ENCODE measurements at places on chromosomes 5 and 9. TPM values are rescaled to one million over a fixed set of nuclear protein-coding genes. Genes with fewer than 3 reads are reported as not detected.

ZNF608 gene
- not detected for total RNA-seq

DNA sequence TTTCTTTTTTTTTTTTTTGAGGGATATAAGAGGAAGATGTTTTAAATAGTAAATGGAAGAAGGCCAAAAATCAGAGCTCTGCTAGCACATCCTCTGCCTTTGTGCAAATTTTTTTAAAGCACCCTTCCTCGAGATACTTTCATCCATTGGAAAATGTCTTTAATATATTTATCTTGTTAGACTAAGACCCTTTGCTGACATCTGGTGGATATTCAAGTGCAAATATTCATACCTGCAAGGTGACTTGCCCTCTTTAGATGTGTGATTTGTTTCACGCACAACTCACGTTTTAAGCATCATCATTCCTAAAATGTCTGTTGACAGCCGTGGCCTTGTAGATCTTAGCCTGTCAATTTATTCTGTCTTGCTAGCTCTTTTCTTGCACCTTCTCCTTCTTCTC lies 258.5 kb downstream of the AGTPBP1 start:
- no peak for ATAC-seq

GRCh38 chr5:17129093-17129849 lies 88.2 kb upstream of the BASP1 start:
- ATAC-seq = no peak

DNA sequence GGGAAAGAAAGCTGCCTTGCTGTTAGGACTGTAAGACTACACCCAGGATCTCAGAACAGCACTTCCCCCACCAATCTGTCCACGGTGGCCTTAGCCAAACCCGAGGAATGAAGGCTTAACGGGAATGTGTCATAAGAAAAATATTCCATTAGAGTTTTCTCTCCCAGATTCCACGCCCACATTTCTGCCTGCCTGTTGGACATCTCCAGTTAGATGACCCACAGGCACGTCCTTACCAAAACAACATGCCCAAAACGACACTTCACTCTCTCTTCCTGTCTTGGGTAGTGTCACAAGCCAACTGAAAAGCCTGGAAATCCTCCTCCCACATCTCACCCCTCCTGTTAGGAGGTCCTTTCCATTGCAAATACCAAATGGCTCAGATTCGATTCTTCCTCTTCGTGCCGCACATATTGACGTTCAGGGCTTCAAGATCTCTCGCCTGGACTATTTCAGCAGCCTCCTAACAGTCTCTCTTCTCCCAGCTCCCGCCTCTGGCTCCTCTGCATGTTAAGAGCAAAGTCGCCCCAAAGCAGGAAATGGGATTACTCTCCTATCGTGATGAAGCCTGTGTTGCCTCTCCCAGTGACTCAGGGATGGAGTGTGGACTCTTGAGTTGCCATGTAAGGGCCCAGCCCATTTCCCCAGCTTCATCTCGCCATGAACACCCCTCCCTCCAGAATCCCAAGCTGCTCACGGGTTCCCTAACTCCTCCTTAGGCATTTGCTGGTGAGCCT lies 159.3 kb downstream of the NR3C1 start:
- ATAC-seq = no peak

- ATAC-seq = no peak
These were observed 5.3 kb downstream of the SLC1A1 start for GRCh38 chr9:4495537-4495936.

GRCh38 chr9:126802318-126803059 lies 2.4 kb upstream of the ZBTB43 start:
- ATAC-seq = no peak

DNA sequence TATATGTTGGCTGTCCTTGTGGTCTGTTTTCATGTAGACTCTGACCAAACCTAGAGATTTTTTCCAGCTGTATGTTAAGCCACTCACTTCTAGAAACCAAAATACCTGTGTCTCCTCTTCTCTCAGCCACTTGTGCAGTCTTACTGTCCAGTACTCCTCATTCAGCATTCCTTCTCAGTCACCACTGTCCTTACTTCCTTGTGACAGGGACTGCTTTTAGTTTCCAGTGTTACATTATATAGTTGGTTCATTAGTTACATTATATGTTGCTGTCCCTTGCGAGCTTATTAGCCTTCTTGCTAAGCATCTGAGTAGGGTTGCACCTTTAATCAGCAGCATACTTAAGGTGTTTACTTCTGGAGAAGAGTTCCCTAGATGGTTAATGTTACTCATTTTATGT lies 4.3 kb downstream of the ATP6V1G1 start:
- ATAC-seq = peak; percentile 3

DNA sequence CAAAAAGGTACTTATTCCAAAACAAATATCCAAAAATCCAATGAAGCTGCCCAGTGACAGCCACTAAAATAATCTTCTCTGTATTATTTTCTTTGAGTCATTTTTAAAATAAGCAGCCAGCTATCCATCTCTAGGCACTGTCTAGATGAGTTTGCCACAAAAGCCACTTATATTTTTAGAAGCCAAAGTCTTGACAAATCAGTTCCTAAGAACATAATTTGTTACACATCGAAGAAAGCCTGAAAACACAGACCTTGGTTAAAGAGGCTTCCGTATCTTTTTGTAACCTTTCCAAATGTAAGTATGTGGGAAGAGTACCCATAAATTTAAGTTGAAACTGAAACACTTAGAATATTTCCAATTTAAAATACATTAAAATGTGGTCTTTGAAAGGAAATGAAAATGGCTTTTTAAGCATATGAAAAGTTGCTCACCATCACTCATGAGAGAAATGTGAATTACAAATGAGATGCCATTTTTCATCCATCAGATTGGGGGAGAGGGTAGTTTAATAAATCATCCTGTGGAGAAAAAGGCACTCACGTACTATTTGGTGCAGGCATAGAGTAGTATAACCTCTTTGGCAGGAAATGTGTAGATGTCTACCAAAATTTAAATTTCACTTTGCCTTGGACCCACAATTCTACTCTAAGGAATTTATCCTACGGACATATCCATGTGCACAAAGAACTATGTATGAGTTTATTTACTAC lies 180.4 kb downstream of the MLLT3 start:
- ATAC-seq = no peak

GCNT1 gene
- 11.4 TPM for total RNA-seq

DMRT3 gene
- not detected for total RNA-seq

GRCh38 chr5:36815871-36816270 lies 60.7 kb upstream of the NIPBL start:
- ATAC-seq = no peak

AFAP1L1 gene
- 0.16 TPM for total RNA-seq
